ENCODE measurements at places on chromosomes 1 and 21. TPM values are rescaled to one million over a fixed set of nuclear protein-coding genes. Genes with fewer than 3 reads are reported as not detected.

C8B gene
- total RNA-seq, result not detected

ADGRL2 gene
- total RNA-seq, result 191 TPM

UBASH3A gene
- not detected for total RNA-seq

UTS2 gene
- not detected for total RNA-seq

CRP gene
- not detected for total RNA-seq

LCE2B gene
- total RNA-seq, result not detected

CD48 gene
- not detected for total RNA-seq

LIX1L gene
- 51.5 TPM for total RNA-seq

KIFAP3 gene
- total RNA-seq, result 18.0 TPM

RGS16 gene
- total RNA-seq, result 0.33 TPM

PPIH gene
- 28.4 TPM for total RNA-seq

GPR37L1 gene
- not detected for total RNA-seq

OR2L8 gene
- total RNA-seq, result not detected

KIF17 gene
- total RNA-seq, result 11.8 TPM

ACKR1 gene
- 0.10 TPM for total RNA-seq

PTPN14 gene
- total RNA-seq, result 93.8 TPM

S100A16 gene
- 678 TPM for total RNA-seq

EVI5 gene
- 21.2 TPM for total RNA-seq

NKAIN1 gene
- 0.10 TPM for total RNA-seq

NLRP3 gene
- total RNA-seq, result 0.10 TPM

IKBKE gene
- 25.5 TPM for total RNA-seq

NHLH2 gene
- not detected for total RNA-seq

TGFB2 gene
- total RNA-seq, result 2.3 TPM

SLC41A1 gene
- 23.4 TPM for total RNA-seq

PRDM16 gene
- total RNA-seq, result not detected

TNFRSF18 gene
- total RNA-seq, result not detected

CYP2J2 gene
- 0.19 TPM for total RNA-seq

HES5 gene
- total RNA-seq, result not detected
